ENCODE measurements at places on chromosomes 3 and 15.

GRCh38 chr3:99713440-99713839 lies 75.0 kb downstream of the COL8A1 start:
- DNase-seq, result no peak

DNA sequence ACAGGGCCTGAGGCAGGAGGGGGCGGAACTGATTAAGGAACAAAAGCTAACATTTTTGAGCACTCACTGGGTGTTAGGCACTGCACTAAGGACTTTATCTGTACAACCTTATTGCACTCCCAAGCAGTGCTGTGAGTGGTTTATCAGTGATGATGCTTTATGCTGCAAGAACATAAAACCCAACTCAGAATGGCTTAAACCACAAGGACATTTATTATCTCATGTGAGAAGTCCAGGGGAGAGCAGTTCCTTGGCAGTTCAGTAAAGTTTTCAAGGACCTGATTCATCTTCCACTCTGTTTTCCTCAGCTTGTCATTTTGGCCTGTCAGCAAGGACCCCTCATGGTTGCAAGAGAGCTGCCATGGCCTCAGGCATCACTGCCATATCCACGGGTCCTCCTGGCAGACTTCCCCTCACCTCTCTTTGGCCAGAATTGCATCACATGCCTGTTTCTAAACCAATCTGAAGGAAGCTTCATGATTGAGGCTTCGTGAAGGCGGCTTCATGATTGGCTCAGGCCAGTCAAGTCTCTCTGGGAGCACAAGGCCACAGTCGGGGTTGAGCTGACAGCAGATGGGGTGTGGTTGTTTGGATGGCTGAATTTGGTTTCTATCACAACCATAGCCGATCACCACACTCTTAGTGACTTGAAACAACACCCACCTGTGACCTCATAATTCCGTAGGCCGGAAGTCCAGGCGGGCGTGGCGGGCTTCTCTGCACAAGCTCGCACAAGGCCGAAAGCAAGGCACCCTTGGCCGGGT lies 15.8 kb downstream of the EFCC1 start:
- no peak for DNase-seq

DNA sequence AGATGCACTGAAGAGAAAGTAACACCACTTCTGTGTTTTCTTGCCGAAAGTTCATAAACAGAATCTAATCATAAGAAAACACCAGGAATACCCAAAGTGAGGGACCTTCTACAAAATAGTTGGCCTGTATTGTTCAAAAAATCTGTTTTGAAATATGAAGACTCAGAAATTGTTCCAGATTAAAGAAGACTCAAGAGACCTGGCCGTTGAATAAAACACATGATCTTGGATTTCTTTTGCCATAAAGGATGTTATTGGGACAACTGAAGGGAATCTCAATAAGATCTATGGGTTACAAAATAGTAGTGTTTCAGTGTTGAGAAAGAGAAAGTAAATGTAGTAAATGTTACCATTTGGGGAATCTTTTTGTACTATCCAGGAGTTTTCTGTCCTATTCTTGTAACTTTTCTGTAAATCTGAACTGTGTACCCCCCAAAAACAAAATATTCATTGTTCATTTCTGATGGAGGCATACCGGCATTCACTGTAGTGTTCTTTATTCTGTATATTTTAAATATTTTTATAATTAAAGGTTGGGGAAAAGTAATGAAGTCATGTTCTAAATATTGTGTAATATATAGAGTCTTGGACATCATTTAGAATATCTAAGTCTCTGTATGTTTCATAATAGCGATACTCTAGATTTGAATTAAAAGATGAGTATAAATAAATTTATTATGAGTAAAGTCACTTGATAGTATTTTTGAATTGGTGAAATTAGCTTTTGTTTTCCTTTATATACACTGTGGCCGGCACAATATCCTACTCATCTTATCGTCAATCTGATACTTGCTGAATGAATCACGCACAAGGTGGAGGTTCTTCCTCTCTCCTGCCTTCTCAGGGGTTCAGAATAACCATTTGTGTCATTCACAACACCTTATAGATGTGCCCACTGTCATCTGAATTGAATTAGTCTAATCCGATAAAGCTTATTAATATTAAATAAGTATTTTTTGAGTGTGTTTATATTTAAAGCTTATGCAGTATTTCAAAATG lies 66.7 kb downstream of the TRAK1 start:
- DNase-seq, result no peak

DNA sequence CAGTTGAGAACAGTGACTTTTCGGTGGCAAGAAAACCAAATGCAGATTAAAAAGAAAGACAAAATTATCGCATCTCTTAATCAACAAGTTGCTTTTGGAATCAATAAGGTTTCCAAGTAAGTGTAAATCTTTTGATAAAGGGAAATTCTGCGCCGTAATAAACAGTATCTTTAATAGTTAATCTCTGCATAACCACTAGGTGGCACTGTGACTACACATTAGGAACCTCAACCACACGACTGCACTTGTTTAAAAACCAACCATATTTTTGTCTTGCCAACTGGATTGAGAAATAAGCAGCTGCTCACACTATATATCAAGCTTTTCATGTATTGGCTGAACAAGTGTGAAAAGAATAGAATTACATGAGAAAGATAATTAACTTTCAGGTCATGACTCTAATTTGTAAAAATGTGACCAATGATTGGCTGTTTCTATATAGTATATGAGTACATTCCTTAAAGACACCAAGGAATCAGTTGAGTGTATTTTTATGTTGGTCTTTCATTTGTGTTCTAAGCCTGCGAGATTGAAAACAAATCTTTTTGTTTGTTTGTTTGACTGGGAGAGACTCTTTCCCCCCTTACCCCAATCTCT lies 72.7 kb downstream of the DZIP3 start:
- DNase-seq, result peak; percentile 75

GRCh38 chr15:95902606-95903005 lies 427.9 kb upstream of the NR2F2 start:
- DNase-seq, result no peak

GRCh38 chr3:171875923-171876412 lies 32.8 kb downstream of the TMEM212 start:
- DNase-seq, result peak; percentile 82

DNA sequence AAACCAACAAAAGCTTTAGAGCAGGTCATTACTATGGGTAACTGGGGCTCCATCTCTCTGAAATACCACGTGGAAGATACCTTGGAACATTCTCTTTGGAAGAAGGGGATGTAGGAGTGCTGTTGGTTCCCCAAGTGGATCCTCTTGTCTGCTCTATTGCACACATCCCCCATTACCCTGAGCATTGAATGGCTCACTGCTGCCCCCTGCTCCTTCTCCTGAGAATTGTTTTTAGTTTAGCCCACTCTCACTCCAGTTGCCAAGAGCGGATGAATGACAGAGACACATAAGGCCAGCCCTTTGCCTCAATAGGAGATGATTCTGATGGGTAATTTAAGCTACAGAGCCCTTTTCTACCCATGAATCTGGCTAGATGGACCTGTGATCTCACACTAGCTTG lies 135.6 kb upstream of the SUCLG2 start:
- peak; percentile 52 for DNase-seq

GRCh38 chr3:134179508-134179907 lies 71.2 kb downstream of the RYK start:
- no peak for DNase-seq

- no peak for DNase-seq
Observed at GRCh38 chr3:4850928-4851265, 128.3 kb upstream of the BHLHE40 start.

DNA sequence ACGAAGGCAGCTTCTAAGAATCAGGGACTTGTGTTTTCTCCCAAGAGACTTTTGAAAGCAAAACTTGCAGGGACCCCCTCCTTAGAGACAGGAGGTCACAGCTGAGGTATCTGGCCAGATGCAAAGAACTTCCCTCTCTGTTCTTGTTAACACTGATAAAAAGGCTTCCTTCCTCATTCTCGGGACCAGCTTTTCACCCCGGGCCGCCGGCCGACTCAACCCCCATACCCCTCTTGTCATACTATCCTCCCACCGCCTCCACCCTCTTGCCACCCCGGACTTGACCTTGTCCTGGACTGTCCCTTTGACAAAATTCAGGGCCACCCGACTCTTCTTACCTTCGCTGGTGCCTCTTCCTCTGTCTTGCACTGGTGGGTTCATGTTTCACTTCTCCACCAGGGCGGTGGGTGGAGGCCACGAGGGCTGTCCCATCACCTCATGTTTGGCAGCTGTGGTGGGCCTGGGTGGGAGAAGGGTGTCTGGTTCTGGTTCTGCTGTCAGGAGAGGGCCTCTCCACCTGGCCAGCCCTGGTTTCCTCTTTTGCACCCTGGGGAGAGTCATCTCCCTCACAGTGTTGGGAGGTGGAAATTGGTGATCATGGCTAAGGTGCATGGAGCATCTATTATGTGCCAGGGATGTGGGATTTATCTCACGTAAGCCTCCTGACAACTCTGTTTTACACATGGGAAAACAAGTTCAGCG lies 32.5 kb downstream of the BHLHE40 start:
- no peak for DNase-seq

- DNase-seq, result no peak
Observed at GRCh38 chr3:72846166-72846565, 2.1 kb downstream of the SHQ1 start.

- DNase-seq, result no peak
Observed at GRCh38 chr15:25767356-25768151, 95.6 kb downstream of the ATP10A start.

GRCh38 chr3:127108796-127109195 lies 84.1 kb upstream of the PRR23E start:
- no peak for DNase-seq

- peak; percentile 30 for DNase-seq
Observed at GRCh38 chr3:11236588-11237461, 35.4 kb upstream of the ATG7 start.

DNA sequence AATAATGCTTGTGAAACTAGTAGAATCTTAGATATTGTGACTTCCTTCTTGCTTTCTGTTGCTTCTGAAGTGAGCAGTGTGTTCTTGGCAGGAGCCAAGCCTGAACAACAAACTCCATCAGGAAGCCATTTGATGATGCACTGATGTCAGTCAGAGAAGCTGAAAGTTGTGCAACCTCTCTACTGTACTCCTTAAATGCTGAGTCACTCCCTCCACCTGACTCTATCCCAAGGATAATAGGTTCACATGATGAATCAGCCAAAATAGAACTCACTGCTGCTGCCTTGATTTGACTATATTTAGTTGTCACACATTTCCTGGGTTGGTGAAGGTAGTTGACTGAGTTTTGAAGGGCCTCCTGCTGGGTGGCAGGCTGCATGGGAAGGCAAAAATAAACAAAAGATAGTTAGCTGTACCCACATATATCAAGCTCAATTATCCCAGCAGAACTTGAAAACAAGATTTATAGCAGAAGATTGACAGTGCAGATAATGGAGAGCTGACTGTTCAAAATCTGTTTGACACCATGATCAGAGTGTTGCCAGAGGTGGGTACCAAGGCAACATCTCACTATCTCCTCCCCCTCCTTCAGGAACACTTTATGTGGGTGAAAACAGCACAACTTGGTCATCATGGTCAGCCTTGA lies 328.4 kb upstream of the DPH6 start:
- peak; percentile 73 for DNase-seq

- no peak for DNase-seq
Observed at GRCh38 chr3:190739641-190740185, 122.8 kb downstream of the GMNC start.

DNA sequence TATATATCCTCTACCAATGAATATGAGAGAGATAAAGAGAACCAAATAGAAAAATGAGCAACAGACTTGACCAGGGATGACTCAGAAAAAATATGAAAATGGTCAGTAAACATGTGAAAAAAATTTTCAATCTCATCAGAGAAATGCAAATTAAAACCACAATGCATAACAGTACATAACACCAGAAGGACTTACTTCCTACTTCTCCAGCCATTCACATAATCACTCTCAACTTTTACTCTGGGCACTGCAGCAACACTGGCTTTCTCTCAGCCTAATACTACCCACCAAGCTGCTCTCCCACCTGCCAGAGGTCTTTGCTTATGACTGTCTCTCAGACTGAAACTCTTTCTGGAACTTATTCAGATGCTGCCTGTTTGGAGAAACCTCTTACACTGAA lies 49.4 kb downstream of the DPH6 start:
- no peak for DNase-seq

DNA sequence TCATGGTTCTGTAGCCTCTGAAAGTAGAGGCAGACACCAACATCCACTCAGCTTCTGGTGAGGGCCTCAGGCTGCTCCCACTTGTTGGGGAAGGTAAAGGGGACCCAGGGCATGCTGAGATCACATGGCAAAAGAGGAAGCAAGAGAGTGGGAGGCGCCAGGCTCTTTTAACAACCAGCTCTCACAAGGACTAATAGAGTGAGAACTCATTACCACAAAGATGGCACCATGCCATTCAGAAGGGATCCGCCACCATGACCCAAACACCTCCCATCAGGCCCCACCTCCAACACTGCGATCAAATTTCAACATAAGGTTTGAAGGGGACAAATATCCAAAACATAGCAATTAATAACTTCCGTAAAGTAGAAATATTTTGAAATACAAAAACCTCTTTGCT lies 192.3 kb downstream of the OCA2 start:
- DNase-seq, result no peak

GRCh38 chr3:170734735-170735065 lies 135.3 kb downstream of the RPL22L1 start:
- no peak for DNase-seq

DNA sequence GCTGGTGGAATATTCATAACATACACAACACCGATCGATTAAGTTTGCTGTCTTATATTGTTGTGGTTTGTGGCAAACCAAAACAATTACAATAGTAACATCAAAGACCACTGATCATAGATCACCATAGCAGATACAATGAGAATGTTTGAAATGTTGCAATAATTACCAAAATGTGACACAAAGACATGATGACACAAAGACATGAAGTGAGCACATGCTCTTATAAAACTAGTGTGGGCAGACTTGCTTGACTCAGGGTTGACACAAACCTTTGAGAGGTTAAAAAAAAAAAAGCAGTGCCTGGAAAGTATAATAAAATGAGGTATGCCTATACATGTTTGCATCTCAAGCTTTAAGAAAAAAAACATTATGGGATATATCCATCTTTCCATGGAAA lies 130.3 kb downstream of the NR1I2 start:
- no peak for DNase-seq

DNA sequence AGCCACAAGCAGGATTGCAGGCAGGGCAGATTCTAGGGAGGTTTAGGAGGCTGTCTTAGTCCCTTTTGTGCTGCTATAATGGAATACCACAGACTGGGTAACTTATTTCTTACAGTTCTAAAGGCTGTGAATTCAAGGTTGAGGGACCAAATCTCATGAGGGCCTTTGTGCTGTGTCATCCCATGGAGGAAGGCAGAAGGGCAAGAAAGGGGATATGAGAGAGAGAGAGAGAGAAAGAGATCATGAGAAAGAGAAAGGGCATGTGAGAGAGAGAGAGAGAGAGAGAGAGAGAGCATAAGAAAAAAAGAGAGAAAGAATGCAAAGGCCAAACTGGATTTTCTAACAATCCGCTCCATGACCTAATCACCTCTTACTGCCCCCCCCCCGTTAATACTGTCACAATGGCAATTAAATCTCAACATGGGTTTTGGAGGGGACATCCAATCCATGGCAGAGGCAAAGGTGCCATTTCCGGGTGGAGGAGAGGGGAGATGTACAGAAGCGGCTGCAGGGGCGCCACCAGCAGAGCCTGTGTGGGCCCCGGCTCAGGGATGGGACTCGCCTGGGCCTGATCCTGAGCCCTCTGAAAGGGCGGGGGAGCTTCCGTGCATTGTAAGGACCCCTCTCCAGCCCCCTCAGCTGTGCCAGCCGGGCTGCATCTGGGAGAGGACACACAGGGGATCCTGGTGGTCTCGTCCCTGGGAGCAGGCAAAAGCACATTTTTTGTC lies 20.5 kb downstream of the MRPS11 start:
- DNase-seq, result no peak
